ENCODE measurements at places on chromosomes 2 and 18.

GRCh38 chr2:176443946-176444345 lies 174.7 kb downstream of the MTX2 start:
- no peak for DNase-seq

DNA sequence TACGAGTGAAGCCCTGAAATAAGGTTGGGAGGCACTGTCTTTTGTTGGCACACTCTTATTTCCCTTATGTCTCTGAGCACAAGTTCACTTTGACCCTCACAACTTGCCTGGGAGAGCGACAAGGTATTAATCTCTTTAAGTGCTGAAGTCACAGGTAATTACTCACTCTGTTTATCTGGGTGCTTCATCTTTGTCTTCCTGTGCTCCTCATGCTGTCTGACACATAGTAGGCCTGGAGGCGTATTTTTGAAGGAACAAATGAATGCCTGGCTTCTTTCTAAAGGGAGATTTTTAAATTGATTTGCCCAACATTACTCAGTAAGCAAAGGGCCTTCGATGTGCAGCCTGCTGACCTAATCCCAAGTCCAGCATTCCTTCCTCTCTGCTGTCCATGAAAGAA lies 507.1 kb upstream of the TNP1 start:
- DNase-seq: no peak

GRCh38 chr2:68263632-68264031 lies 11.3 kb upstream of the PPP3R1 start:
- DNase-seq: no peak

- no peak for DNase-seq
These were observed 5.1 kb upstream of the ODC1 start for GRCh38 chr2:10452956-10453904.

DNA sequence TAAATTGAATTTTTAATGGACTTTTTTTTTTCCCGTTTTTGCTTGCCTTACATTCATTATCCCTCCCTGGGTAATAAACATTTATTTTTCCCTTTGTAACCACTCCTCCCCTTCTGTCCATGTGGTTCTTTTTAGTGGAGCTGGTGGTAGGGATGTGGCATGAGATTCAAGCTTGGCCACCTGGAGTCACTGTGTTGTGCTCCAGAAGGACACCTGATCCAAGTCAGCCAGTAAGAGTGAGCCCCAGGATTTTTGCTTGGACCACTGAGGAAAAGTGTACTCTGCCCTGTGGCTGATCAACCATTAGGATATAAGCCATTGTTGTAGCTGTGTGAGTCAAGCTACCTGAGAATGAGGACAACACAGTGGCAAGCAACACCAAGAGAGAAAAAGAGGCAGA lies 11.1 kb upstream of the ACTR3 start:
- DNase-seq: no peak

- DNase-seq: no peak
These were observed 457.9 kb downstream of the PIK3C3 start for GRCh38 chr18:42412896-42413295.

- DNase-seq: no peak
These were observed 31.1 kb downstream of the NDUFAF7 start for GRCh38 chr2:37262522-37262921.

- no peak for DNase-seq
These were observed 8.4 kb downstream of the TMEM247 start for GRCh38 chr2:46487667-46488335.

- no peak for DNase-seq
These were observed 27.5 kb upstream of the REEP1 start for GRCh38 chr2:86364894-86365293.

GRCh38 chr18:79681484-79682387 lies 2.1 kb downstream of the CTDP1 start:
- DNase-seq: no peak

- DNase-seq: no peak
These were observed 9.9 kb downstream of the IGFBP5 start for GRCh38 chr2:216685327-216685875.

DNA sequence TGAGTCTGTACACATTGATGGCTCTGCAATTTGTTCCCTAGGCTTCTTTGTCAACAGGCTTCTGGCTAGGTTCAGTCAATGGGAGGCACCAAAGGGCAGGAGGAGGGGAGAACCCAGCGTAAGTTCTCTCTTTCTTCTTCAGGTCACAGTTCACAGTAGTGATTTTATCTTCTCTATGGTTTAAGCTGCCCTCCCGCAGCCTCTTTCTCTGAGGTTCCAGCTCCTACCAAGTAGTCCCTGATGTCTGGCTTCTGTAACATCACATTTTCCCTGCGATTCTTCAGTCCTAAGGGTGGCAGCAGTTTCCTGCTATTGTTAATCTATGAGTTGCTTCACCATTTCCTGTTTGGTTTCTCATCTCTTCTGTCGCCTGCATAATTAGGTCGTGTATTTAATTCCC lies 107.4 kb downstream of the CPO start:
- DNase-seq: peak; percentile 43
